ENCODE measurements at places on chromosomes 7 and 10.

- DNase-seq, result no peak
Observed at GRCh38 chr7:136353287-136353686, 376.1 kb upstream of the MTPN start.

- DNase-seq, result no peak
Observed at GRCh38 chr7:50682573-50682972, 100.1 kb downstream of the GRB10 start.

DNA sequence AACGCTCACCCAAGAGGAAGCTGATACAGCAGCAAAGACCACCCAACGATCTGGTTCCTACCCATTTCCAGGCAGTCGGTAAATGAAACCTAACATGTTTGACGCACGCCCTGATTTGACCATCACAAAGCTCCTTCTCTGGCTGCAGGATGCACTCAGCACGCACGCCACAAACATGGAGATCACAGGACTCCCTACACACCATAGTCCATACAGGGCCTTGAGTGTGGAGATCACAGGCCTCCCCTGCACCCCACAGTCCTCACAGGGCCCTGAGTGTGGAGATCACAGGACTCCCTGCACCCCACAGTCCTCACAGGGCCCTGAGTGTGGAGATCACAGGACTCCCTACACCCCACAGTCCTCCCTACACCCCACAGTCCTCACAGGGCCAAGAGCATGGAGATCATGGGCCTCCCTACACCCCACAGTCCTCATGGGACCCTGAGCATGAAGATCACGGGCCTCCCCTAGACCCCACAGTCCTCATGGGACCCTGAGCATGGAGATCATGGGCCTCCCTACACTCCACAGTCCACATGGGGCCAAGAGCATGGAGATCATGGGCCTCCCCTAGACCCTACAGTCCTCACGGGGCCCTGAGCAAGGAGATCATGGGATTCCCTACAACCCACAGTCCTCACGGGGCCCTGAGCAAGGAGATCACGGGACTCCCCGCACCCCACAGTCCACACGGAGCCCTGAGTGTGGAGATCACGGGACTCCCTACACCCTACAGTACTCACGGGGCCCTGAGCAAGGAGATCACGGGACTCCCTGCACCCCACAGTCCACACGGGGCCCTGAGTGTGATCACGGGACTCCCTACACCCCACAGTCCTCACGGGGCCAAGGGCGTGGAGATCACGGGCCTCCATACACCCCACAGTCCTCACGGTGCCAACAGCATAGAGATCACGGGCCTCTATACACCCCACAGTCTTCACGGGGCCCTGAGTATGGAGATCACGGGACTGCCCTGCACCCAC, 409.2 kb downstream of the DNAJB6 start:
- no peak for DNase-seq

- DNase-seq, result peak; percentile 15
Observed at GRCh38 chr7:137835486-137836112, 11.2 kb downstream of the DGKI start.

GRCh38 chr10:7937315-7937945, 117.1 kb upstream of the GATA3 start:
- DNase-seq, result no peak

GRCh38 chr10:70481831-70482530, 3.4 kb downstream of the PALD1 start:
- no peak for DNase-seq

DNA sequence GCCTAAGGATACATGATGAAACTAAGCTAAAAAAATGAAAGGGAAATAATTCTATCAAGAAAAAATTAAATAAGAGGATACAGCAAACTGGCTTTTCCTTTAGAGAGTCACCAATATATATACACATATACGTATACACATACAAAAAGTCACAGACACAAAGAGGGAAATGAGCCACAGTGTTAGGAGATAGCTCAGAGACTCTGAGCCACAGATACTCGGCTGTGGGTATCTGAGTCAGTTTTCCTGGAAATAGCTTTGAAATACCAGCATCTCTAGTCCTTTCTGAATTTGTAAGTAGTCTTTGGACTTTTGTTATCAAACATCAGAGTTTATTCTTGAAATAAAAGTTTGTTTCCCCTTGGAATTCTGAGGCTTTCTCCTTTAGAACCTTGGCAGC, 111.8 kb downstream of the TBXAS1 start:
- DNase-seq, result no peak

GRCh38 chr10:47318706-47319105, 3.5 kb upstream of the GDF2 start:
- DNase-seq, result no peak

DNA sequence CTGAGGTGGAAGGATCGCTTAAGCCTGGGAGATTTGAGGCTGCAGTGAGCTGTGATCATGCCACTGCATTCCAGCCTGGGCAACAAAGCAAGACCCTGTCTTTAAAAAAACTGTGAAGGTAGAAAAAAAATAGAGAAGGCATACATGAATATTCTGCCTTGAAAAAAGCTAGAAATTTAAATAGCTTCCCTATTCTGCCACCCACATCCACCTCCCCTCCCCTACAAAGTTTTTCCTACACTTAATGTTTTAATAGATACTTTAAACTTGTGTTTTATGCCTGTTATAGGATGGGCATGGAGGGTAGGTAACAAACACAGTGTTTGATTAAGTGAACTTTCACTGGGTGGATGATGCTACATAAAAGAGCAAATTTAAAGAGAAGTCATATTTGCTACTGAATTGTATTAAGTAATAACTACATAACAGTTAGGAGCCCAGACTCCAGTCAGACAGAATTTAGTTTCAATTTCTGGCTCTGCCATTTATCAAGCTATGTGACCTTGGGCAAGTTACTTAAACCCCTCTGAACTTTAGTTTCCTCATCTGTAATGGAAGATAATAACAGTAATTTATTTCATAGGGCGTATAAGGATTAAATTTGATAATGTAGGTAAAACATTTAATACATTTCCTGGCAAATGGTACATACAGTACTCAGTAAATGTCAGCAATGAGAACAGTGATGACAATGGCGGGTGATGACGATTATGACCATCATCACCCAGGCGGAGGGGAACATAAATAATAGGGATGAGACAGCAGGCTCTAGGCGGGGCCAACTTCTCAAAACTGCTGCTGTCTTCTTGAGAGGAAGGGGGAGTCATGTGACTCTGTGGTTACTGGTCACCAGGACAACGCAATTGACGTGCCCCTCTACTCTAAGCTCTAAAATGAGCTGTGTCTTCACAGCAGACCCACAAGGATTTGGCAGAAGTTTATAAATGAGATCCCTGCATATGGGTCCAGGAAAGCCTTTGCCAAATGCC, 15.8 kb downstream of the DNMBP start:
- DNase-seq, result peak; percentile 92

- peak; percentile 49 for DNase-seq
Observed at GRCh38 chr7:151368136-151368571, 26.5 kb downstream of the NUB1 start.

DNA sequence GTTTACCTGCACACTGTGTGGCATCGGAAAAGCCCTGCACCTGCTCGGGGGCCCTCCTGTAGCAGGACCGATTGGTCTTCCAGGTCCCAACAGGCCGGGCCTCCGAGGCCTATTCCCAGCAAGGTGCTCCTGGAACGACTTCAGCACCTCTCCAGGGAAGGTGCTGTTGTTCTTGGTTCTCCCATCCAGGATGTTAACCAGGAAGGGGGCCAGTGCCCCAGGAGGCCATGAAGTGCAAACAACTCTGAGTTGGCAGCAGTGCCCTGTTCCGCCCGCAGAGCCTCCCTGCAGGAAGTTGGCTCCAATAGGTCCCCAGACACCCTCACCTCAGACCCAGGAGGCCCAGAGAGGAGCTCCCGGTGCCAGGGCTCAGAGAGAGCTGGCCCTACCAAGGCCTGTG, 64.0 kb upstream of the DUSP5 start:
- no peak for DNase-seq

GRCh38 chr7:131106681-131107336, 220.9 kb upstream of the MKLN1 start:
- DNase-seq, result no peak

GRCh38 chr7:122056977-122057376, 87.1 kb downstream of the AASS start:
- DNase-seq, result no peak

GRCh38 chr10:71014021-71014805, 125.8 kb upstream of the PCBD1 start:
- no peak for DNase-seq

- DNase-seq, result no peak
Observed at GRCh38 chr7:594212-594913, 74.7 kb upstream of the PDGFA start.

- DNase-seq, result no peak
Observed at GRCh38 chr10:101826852-101827434, 8.7 kb upstream of the OGA start.

GRCh38 chr10:99975942-99976809, 33.6 kb downstream of the DNMBP start:
- peak; percentile 85 for DNase-seq

DNA sequence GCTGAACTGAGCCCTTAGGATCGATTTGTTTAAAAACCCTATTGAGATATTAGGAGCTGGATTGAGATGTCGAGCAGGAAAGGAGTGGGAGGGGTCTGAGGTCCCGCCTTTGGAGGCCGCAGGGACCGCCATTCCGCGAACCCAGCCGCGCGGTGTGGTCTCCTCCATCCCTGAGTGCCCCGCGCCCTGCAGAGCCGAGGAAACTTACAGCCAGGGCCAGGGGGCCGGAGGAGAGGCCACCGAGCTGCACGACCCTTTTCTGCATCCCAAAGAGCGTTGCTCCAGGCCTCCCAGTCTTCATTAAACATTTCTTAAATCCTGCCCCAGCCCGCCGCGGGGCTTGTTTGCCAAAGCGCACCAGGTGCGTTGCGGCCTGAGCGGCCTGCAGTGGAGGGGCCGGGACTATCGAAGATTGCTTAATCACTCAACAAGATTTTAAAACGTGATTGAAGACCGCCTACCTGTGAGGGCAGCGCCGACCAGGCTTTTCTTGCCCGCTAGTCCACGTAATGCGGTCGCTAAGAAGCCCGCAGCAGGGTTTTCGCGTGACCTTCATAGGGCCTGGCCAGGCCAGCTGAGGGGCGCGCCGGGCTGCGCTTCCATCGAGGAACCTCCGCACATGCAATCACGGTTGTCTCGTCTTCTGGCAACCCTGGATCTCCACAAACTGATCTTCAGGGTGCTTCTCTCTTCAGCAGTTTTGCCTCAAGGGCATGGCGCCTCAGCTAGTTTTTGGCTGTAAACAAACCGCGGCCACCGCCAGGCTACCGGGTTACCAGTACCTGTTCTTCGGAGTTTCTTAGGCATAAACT, 2.0 kb upstream of the CTBP2 start:
- DNase-seq, result no peak

- no peak for DNase-seq
Observed at GRCh38 chr7:3943779-3944520, 642.9 kb downstream of the SDK1 start.

DNA sequence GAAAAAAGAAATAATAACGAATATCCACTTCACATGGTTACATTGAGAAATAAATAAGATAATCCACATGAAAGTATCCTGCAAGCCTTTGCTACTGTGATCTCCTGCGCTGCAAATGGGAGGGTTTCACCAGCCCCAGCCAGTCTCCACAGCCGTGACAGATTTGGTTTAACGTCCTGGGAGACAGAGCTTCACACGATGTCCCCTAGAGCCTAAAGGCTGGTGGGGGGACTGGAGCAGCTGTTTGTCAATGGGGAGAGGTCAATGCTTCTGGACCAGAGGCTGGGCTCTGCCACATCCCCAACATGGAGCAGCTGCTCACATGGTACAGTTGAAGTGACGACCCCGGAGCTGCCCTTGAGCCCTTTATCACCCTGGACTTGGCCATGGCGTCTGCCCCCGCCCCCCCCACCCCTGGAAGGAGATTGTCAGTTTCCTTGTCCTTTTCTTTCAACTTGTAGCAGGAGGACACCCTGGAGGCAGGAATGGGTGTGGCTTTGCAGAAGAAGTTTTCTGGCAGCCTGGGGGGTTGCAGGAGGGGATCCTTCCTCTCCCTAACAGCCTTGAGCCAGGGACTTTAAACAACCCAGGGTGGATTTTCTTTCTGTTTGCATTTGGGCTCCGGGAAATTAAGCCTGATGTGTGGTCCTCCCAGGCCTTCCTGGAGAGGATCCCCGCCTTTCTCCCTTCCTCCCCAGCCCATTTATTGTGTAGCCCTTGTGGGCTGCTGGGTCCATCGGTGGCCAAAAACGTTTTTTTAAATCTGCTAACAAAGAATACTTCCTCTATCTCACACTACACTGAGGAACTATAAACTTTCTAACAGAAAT, 37.0 kb upstream of the MXI1 start:
- DNase-seq, result no peak

DNA sequence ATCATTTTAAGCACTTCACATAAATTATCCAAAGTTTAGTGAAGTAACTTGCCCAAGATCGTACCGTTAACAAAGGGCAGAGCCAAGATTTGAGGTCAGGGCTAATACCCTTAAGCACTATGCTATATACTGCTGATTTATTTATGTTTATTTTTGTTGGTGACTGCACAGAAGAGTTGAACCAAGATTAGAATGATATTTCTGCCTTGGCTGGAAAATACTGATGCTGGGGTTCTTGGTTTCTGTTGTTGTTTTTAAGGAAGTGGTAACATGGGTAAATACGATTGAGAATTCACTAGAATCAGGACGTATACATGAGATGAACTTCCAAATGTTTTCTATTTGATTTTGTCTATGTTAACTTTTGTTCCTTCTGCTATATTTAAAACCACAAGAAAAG, 9.3 kb downstream of the ADD3 start:
- no peak for DNase-seq

DNA sequence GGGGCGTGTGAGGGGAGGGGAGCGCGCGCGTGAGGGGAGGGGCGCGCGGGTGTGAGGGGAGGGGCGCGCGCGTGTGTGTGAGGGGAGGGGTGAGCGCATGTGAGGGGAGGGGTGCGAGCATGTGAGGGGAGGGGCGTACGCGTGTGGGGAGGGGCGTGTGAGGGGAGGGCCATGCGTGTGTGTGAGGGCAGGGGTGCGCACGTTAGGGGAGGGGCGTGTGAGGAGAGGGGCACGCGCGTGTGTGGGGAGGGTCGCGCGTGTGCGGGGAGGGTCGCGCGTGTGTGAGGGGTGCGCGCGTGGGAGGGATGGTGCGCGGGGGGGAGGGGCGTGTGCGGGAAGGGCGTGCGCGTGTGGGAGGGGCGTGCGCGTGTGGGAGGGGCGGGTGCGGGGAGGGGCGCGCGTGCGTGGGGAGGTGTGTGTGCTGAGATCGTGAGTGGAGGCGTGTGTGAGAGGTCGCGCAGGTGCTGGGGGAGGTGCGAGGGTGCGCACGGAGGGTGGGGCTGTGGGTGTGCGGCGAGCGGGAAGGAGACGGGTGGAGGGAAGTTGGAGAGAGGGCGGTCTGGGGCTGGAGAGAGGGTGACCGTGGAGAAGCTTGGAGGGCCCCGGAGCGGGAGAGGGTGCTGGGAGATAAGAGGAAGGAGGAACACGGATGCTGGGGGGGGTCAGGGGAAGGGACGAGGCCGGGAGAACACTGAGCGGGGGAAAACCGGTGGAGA, 19.7 kb downstream of the MXI1 start:
- no peak for DNase-seq
